ENCODE measurements at places on chromosomes 6 and 20.
A peak's percentile ranks its signal among the peaks of the same experiment; 100 is the strongest.

DNA sequence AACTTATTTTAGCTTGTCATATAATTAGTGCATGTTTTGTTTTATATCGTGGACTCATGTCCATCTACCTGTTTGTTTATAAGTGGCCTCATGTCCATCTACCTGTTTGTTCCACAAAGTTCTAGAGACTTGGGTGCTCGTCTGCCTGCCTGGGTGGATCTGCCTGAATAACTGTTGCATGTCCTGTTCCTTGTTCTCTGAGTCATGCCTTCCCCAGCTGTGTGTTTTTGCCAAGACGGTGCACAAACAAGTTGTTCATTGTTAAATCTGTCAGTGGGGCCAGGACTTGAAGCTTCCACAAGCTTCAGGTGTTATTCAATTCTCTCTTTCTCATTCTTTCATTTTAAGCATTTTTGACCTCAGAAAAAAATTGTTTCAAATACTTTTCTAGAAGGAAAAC is 358.0 kb upstream of the CITED2 start:
- DNase-seq: no peak

GRCh38 chr6:47111685-47112084 is 69.6 kb upstream of the ADGRF1 start:
- no peak for DNase-seq

DNA sequence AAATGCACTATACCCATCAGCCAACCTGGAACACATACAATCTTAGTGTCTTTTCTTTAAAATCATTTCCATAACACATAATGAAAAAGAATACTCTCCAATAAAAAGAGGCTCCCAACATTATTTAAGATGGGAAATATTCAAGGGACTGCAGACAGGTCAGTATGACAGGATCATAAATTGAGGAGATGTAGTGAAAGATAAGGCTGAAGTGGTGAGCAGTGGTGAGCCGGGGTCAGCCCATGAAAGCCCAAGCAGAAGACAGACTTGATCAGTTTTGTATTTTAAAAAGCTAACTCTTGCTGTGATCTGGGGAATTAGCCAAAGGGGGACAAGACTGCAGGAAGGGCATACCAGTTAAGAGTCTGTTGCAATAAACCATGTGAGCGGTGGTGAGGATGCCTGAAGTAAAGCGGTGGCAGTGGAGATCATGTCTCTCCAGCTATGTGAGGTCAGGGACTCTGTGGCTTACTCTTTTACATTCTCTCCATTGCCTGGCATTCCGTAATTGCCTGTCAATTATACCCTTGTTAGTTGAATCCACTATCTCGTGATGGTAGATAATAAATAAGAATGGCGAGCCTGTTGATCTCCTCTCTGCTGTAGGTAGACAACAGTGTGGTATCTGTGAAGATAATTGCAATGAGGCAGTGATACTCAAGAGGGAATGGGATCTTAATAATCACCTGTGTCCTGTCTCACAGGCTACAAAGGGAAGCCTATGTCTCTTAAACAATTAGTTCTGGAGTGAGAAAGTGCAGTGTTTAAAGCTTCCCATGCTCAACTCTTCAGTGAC is 97.4 kb downstream of the FILIP1 start:
- DNase-seq: no peak

DNA sequence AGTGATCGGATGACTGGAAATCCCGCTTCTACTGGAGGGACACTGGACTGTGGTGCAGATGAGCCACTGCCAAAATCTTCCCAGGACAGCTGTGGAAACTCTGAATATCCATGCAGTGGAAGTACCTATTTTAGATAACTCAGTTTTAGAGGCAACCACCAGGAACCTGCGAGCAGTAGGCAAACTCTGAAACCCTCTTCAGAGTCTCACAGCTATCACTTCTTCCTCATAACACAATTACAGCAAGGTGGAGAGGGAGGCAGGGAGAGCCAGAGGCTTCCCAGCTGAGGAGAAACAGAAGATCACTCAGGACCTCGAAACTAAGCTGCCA is 322.8 kb upstream of the NT5E start:
- DNase-seq: no peak

DNA sequence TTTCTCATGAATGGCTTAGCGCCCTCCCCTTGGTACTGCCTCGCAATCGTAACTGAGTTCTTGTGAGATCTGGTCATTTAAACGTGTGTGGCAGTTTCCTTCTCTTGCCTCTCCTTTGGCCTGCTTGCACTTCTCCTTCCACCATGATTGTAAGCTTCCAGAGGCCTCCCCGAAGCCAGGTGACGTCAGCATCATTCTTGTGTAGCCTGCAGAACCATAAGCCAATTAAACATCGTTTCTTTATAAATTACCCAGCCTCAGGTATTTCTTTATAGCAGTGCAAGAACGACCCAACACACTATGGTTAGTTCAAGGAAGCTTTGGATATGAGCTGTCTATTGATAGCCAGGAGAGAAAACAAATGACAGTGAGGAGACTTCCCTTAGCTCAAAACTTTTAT is 29.5 kb upstream of the ADTRP start:
- DNase-seq: no peak

DNA sequence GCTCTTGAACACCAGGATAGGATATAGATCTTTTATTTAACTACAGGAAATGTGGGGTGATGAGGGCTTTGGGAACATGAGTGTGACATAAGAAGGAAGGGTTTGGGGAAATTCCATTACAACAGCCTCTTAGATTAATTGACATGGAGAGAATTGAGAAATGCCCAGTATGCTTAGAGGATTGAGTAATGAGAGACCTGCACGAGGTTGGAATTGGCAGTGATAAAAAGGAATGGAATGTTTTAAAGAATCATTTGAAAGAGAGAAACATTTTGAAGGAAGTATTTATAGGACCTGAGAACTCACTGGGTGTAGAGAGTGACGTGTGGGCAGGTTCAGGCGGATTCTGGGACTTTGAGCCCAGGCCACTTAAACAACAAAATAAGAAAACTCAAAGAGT is 227.0 kb downstream of the BMP2 start:
- no peak for DNase-seq

- DNase-seq: no peak
Measured at GRCh38 chr20:35243986-35244385, 17.5 kb downstream of the MMP24 start.

DNA sequence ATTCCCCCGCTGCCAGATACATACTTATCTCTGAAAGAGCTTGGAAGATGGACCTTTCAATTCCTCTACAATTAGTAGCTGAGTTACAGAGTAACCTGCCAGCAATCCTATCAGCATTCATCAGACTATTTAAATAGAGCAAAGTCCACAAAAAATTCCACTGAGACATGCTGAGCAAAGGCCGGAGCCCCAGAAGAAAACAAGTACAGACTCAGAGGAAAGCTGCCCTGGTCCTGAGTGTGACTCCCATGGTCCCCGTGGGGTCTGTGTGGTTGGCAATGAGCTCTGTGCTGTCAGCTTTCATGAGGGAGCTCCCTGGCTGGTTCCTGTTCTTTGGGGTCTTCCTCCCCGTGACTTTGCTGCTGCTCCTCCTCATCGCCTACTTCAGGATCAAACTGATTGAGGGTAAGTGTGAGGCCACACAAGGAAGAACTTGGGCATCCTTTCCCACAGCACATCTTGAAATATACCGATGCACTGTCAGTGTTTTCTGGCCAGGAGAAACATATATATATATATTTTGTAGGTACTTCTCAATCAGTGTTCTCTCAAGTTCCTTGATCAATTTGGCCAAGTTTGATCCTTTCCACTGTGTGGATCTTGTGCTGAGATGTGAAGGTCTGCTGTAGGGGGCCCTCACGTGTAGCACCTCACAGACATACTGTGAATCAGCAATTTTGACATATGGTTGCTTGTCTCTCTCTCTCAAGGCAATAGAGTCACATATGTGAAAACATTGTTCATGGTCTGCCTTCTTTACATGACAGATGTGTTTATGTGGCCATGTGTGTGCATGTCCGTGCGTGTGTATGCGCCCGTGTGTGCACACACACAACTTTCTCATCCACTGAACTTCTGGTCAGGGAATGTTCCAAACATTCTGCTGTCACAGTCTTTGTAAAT is at the start of gene SMLR1:
Gene SMLR1, plus strand, starts transcription at position 160 of the 903 bp plus-strand sequence. Its CDS starts 8 bp downstream, at position 168.
- no peak for DNase-seq

GRCh38 chr6:3888153-3888957 is 39.2 kb downstream of the FAM50B start:
- no peak for DNase-seq

GRCh38 chr20:63518351-63518861 is 2.2 kb upstream of the PPDPF start:
- DNase-seq: no peak

DNA sequence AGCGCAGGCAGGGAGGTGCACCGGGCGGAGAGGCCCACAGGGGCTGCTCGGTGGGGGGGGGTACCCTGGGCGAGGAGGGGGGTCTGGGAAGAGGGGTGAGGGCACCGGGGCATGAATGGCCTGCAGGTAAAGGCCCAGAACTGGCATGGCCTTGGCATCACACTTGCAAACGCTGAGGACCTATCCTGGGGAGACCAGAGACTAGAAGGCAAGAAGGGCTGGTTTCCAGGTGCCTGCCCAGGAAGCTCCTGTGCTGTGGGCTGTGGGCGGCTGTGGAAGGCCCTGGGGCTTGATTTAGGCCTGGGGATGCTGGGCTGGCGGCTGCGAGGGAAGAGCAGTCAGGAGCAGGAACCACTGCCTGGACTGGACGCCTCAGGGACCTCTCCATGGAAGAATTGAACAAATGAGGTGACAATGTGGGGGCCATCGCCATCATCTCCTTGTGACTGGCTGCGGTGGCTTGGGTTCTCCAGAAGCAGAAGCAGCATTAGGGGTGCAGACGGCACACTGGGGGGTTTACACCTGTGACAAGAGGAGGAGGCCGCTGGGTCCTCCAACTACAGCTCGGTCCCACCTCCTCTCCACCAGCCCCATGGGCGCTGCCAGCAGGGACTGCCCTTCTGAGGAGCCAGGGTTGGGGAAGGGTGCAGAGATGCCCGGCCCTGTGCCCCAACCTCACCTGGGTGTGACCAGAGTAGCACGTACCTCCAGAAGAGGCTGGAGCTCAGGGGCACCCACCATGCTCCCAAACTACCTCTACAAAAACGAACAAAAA is 32.1 kb upstream of the IRF4 start:
- DNase-seq: no peak

DNA sequence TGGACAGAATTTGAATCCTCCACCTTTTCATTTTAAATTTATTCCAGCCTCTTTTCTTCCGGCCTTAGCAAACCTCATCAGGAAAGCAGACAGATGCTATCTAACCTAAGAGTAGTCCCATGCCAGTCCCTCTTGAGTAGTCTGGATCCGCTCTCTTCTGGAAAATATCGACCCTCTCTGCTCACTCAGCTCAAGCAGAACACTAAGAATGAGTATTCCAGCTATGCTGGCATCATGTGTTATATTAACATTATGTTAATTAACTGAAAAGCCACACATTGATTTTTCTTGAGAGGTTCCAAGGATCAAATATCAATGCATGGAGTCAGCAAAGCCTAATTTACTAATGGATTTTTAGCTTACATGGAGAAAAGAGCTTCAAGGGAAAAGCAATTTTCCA is 161.4 kb downstream of the ID4 start:
- DNase-seq: no peak

DNA sequence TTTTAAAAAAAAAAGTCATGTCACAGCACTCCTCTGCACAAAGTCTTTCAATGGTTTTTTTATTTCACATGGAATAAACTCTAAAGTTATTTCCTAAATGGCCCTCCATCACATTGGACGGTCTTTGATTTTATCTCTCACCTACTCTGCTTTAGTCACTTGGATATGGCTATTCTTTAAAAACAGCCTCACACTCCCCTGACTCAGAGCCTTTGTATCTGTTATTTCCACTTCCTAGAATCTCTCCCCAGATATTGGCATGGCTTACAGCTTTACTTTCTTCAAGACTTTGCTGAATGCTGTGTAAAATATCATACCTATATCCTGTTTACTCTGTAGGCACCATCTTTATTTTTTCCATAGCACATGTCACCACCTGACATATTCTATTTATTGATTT is 194.7 kb upstream of the MCHR2 start:
- DNase-seq: no peak

GRCh38 chr6:2982426-2983117 is 11.2 kb upstream of the SERPINB6 start:
- DNase-seq: no peak

- no peak for DNase-seq
Measured at GRCh38 chr6:25928562-25929324, 1.7 kb downstream of the SLC17A2 start.

DNA sequence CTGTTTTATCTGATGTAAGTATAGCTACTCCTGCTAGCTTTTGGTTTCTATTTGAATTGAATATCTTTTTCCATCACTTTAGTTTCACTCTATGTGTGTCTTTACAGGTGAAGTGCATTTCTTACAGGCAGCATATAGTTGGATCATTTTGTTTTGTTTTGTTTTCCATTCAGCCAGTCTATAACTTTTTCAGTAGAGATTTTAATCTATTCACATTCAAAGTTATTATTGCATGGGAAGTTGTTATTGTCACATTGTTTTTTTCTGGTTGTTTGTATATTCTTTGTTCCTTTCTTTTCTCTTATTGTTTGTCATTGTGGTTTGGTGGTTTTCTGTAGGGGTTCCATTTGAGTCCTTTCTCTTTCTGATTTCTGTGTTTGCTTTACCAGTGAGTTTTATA is 151.2 kb downstream of the PDE10A start:
- peak; percentile 16 for DNase-seq

GRCh38 chr6:127706216-127706615 is 129.2 kb downstream of the C6orf58 start:
- no peak for DNase-seq

GRCh38 chr20:9491324-9491723 is 23.1 kb upstream of the LAMP5 start:
- DNase-seq: no peak

DNA sequence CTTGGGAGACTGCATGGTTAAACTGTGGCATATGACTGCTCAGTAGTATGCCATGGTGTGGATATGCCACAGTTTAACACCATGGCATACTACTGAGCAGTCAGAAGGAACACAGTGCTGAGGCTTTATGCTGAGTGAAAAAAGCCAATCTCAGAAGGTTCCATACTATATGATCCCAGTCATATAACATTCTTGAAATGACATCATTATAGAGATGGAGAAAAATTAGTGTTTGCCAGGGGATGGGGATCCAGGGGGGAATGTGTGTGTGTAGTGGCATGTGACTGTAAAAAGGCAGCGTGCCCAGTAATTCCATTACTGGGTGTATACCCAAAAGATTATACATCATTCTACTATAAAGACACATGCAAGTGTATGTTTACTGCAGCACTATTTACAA is 85.8 kb downstream of the FOXF2 start:
- no peak for DNase-seq

DNA sequence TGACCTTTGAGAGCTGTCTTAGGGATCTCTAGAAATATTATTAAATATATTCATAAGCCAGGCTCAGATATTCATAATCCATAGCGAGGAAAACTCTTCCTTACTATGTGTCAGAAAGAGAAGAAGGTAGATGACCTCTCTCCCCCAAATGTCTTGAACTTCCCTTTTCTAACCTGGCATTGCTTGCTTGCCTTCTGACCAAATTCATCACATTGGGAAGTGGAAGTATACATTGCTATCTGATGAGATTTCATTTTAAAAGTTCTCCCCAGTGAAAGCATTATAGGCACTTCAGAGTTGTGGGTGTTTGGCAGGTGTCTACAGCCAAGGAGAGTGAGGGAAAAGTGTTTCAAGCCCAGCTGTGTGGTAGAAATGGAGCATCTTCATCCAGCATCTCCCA is 197.3 kb downstream of the ZFAND3 start:
- no peak for DNase-seq
